Omental fat pad (tissue), 4 donors: ENCODE measurements at places on chromosomes 4 and X.

- DNase-seq: no peak
These were observed 179.6 kb downstream of the ANTXR2 start for GRCh38 chr4:79893456-79893855.

- no peak for DNase-seq
These were observed 7.4 kb downstream of the MAGEB10 start for GRCh38 chrX:27815209-27815608.

- DNase-seq: no peak
These were observed 618 bp upstream of the XK start for GRCh38 chrX:37684973-37685372.

- no peak for DNase-seq
These were observed 150.6 kb downstream of the POU3F4 start for GRCh38 chrX:83658731-83659130.

GRCh38 chrX:23752740-23753415, 9.8 kb upstream of the ACOT9 start:
- DNase-seq: no peak

DNA sequence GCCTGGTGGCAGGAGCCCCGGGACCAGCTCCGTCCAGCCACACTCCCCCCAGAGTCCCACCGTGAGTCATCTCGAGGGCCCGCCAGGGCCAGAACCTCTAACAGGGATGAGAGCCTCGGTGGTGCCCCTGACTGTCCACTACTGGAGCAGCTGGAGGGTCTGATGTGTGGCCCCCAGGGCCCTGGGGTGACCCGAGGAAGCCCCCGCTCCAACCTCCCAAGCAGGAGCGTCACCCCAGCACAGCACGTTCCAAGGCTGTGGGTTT, 135.9 kb upstream of the NKX1-1 start:
- DNase-seq: no peak
